ENCODE measurements at places on chromosomes 2 and 18.

DNA sequence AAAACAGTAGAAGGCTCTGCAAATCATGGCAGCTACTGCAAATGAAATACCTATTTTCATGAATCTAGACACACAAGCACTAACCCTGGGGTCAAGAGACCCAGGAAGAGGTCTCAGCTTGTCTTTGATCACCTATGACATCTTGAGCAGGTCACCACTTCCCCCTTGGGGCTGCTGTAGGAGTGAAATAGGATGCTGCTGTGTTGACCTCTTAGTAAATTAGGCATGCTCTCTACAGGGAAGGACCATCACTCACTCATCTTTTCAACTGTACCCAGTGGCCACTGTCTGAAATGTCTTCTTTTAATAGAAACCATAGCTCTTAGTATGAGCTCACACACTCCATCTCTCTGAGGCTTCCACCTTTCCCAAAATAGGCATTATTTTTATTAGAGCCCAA is 83.8 kb downstream of the NCK2 start:
- DNase-seq: no peak

- no peak for DNase-seq
These were observed 45.6 kb upstream of the GREB1L start for GRCh38 chr18:21196426-21196825.

DNA sequence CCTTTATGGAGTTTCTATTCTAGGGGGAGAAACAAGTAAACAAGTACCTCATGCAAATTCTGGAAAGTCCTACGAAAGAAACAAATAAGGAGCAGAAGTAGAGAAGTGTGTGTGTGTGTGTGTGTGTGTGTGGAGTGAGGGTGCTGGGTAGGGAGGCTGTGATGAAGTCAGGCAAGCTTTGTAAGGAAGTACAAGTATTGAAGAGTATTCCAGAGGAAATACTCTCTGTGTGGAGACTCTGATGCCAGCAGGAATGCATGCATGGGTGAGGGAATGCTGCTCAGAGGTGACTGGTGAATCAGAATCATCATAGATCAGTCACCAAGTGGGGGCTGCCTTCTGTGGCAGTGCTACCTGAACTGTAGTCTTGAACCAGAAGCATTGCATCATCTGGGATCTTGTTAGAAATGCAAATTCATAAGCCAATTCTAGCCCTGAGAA is 34.5 kb downstream of the SLC4A3 start:
- DNase-seq: no peak

DNA sequence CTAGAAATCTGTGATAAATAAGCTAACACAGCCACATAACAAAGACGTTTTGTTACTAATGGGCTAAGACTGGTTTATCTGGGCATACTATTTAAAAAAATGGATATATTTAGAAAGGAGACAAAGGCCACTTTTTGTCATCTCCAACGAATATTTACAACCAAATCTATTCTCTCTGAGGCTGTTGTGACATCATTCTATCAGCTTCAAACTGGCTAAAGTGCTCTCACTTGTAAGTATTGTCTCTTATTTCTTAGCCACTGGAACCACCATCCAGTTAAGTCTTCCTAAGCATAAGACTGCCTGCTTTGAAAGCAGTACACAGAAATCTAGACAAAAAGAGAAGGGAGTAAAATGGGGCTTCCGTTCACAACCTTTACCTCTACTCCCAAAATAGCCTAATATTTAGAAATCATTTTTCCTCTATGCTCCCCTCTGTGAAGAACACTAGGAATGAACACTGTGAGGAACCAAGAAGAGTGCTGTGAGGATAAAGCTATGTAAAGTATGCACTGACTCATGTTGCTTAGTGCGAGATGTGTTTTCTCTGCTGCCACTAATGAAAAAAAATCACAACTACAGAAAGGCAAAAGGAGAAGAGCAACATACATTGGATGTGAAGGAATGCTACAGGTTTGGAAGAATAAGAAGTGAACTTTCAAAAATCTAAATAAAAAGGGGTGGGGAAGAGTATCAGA is 264.1 kb downstream of the EXOC6B start:
- no peak for DNase-seq

DNA sequence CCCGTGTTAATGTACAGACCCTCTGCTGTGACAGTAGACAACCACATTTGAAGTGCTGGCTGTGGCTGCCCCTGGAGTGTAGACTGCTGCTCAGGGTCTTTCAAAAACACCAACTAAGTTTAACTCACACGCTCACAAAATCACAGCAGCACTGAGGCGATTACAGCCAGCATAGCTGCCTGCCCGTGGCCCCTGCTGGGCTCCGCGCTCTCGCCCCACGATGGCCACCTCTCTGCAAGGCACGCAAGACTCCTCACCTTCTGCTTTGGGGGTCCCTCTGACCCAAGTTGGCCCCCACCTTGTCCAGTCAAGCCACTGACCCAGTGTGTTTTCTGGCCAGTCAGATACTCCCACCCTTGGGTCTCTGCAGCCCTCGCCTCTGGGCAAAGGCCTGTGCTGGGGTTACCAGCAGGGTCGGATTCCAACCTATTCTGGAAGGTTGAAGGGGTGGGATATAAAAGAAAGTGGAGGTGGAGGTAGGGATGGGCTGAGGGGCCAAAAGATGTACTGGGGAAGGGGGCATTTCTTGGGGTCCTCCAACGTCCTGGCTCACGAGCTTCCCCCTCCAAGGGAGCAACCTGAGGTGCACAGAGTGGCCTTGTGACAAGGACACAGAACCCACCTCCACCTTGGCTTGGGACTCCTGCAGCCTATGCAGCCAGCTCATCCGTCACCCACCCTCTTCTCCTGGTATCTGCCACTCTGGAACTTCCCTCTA is 2.9 kb upstream of the B3GNT7 start:
- no peak for DNase-seq

- no peak for DNase-seq
These were observed 133.0 kb upstream of the CELF4 start for GRCh38 chr18:37698508-37699040.

DNA sequence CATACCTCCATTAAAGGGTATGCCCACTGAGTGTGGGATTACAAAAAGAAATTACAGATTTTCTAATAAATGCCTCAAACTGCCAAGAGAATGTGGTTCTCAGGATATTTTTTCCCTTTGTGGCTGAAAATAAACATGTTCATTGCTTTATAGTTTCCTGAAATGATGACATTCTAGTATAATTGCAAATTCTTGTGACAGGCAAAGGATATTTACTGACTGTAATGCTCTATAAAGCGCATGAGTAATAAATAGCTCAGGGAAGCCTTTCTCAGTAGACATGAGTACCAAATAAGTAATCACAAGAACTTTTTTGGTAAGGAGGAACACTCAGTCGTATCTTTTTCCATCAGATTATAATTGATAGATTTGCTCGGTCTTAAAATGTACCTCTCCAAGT is 72.3 kb downstream of the FTCDNL1 start:
- DNase-seq: no peak

DNA sequence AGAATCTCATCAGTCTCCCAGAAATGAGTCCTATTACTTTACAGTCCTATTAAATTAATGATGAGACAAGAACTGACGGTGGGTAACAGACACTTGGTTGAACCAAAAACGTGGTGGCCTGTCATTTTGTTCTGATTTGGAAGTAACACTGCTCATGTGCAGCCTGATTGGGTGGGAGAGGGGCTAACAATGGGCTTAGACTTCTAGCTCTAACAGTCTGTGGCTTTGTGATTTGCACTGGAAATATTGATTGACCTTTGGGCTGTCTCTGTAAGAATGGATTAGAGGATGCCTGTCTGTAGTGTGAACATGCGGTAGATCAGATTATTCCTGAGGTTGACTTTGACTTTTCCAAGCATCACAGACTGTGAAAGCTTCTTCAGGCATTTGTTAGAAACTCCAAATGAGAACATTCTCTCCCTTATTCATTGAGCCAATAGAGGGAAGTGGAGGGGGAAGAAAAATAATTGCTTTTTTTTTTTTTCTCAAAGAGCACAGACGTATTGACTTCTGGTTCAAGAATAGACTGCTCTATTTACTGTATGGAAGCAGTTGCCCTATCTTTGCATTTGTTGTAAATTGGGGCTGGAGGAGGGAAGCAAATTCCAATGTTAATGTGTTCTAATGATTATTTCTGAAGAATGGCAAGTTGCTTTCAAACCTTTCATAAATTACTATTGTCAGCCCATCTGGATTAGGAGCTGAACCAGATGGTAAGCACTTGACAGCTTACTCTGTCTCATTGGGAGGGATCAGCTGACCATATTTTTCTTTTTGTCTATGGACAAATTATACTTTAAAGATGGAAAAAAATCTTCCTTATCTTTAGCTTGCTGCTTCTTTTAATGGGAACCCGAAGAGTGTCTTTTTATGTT is 85.8 kb upstream of the TTN start:
- DNase-seq: no peak

GRCh38 chr2:210170196-210170445 is 1.1 kb downstream of the KANSL1L start:
- DNase-seq: no peak

DNA sequence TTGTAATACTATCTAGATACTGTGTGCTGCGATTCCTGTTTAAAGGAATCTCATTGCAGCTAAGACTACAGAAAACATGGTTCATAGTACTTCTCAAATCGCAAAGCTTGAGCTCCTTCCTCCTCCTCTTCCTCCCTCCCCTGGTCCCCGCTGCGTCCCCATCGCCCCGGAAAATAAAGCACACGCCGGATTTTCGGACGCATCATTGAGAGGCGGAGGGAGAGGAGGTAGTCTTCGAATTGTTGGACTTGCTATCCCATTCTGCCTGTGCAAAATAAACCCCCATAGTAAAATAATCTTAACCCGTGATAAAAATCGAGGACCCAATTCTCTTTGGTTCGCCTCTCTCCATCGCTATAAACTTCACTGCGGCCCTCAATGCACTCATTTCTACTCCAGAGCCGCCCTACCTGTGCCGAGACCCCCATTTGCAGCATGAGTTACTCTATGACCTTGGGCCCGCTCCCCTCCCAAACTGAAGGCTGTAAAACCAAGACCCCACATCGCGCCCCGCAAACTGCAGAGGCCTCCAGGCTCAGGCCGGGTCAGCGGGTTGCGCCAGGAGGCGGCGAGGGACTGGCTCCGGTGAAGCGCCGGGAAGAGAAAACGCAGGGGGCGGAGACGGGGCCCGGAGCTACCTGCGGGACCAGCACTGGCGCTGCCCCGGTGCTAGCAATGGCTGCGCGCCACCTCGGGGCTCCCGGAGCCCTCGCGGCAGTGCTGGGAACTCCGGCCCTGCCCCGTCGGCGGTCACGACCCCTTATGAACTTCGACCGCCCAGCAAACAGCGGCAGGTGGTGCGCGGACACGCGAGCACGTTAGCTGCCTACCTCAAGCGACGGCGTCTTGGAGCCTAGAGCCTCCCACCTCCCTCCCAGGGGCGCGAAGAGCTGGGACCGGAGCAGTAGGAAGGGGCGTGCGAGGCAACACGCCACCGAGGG is 649 bp downstream of the ESCO1 start:
- no peak for DNase-seq

DNA sequence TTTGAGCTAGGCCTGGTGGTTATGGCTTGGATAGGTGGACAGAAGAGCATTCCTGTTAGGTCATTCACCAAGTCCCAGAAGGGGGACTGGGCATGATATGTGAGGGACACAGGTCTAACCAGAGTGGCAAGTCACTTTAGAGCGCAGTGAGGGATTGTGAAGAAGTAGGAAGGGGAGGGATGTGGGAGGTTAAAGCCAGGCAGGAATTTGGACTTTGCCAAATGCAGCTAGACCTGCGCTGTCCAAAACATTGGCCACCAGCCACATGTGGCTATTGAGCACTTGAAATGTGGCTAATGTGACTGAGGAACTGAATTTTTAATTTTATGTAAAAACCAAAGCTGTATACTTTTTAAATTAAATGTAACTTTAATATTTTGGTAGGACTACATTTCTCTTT is 23.7 kb downstream of the GCKR start:
- no peak for DNase-seq

DNA sequence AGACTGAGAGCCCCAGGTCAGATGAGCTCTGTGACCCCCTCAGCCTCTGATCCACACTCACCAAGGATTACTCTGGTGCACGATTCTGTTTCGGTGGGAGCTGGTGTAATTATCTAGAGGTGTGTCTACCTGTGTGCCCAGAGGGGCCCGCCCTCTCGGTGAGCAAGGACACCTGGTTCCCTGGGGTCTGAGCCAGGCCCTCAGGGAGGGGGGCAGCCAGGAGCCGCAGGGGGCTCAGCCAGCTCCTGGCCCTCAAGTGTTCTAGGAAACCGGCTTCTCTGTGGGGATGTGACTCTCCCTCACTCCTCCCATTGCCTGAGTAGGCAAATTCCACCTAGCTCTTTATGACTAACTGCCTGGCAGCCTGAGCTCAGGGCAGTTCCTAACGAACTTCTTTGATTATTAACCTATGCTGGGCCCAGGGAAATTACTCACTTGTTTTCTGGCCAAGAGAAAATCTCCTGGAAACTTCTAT is 17.4 kb downstream of the AGAP1 start:
- no peak for DNase-seq

Measured in stimulated activated CD4-positive, alpha-beta T cell treated with anti-CD3 and anti-CD28 coated beads, Interleukin-15, amount 100 ng/mL, for 1 hour (primary cell).